ENCODE measurements at places on chromosomes 2 and 18.

DNA sequence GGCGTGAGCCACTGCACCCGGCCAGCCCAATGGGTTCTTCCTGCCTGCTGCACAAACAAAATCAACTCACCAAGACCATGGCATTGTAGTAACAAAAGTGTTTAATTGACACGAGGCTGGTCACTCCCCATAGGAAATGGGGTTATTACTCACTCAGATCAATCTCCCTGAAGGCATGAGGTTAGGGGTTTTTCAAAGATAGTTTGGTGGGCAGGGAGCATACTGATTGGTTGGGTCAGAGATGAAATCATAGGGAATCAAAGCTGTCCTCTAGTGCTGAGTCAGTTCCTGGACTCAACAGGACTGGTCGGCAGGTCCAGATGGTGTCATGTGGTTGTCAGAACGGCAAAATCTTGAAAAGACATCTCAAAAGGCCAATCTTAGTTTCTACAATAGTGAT is 122.1 kb downstream of the TMEM17 start:
- DNase-seq: no peak

DNA sequence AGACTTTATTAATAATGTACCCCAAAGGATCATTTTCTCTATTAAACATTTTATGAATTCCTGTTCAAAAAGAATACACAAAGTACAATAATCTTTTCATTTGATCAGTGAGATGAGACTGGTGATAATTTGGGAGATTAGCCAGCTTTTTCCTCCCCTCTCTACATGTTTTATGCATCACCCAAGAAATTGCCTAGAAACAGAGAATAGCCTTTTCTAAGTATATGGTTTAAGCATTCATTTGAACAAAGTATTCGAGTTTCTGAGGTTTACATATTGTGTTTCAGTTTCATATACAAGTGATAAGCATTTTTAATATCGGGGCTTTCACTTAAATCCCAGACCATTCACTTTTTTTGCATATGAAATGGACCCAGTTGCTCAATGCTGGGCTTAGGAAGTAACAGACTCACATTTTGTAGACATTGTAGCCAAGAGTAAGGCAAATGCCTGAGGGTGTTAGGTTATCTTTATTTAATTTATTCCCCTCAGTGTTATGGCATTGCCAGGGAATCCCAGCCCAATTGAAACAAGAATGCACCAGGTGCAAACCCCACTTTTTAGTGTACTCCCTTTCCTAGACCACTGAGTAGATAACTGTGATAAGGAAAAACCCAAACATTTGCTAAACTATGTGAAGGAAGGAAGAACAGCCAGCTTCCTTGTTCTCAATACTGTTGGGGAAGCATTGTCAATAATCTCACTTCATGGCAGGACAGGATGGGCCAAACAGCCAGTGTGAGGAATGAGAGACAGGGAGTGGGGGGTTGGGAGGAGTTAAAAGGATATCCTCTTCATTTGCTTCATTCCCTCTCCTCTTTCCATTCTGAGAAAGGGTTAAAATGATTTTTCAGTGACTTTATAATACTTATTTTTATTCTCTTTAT is 3.5 kb downstream of the CPO start:
- no peak for DNase-seq

DNA sequence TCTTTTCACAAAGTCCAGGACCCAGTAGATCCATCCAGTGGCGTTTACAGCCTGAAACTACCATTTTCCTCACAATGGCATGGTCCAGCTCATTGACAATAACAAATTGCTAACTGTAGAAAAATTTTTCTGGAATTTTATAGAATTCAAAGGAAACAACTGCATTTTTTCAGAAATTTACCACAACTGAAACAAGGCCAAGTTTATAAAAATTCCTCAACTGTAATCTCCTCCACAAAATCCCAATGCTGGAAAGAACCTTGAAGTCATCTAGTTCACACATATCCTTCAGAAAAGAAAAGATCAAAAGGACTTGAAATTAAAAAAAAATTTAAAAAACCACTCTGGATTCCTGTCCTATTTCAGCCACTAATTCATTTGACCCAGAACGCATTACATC is 226.0 kb upstream of the CTAGE1 start:
- no peak for DNase-seq

- DNase-seq: no peak
Observed at GRCh38 chr2:85132834-85133637, at the start of gene TCF7L1. Gene TCF7L1, plus strand, starts transcription at chr2:85133392. Its CDS starts 293 bp downstream, at chr2:85133685.

DNA sequence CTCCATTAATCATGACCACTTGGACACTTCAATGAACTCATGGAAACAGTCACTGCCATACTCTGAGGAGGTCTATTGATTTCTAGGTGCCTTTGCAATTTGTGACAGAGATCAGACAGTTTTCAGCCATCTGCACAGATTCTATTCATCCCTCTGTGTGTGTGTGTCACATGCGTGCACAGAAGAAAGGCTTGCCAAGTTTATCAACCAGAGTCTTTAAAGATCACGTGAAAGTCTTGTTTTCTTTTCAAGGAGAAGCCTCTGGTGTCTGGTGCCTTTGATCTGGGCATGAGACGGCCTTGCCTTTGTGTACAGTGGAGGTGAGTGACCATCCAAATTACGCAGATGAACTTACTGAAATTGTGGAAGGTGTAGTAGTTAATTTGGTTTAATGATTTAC is 164.2 kb downstream of the VAPA start:
- DNase-seq: no peak

- DNase-seq: no peak
Observed at GRCh38 chr2:222364285-222364895, 60.0 kb upstream of the SGPP2 start.

DNA sequence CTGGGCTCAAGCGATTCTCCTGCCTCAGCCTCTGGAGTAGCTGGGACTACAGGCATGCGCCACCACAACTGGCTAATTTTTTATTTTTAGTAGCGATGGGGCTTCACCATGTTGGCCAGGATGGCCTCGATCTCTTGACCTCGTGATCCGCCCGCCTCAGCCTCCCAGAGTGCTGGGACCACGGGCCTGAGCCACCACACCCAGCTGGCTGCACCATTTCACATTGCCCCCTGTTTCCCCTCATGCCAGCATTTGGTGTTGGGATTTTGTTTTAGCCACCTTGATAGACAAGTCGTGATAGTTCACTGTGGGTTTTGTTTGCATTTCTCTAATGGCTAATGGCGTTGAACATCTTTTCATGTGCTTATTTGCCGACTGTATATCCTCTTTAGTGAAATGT is 5.8 kb upstream of the COLEC11 start:
- DNase-seq: no peak

DNA sequence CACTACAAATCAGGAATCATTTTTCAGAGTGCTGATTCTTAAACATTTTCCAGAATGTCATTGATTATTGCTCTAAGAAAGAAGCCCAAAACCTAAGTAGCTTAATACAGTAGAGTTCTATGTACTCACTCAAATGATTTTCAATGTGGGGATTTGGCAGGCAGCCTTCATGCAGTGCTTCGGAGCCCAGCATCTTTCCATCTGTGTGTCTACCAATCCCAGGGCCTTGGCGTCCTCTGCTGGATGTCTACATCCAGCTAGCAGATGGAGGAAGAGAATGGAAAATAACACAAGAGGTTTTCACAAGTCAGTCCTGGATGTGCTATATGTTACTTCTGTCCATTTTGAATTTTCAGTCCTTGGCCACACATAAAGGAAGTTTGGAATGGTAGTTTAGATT is 151.8 kb downstream of the RDH14 start:
- DNase-seq: no peak

GRCh38 chr2:53939656-53940055 is 31.1 kb downstream of the PSME4 start:
- no peak for DNase-seq

- no peak for DNase-seq
Observed at GRCh38 chr2:141933226-141933625, 197.6 kb downstream of the LRP1B start.

DNA sequence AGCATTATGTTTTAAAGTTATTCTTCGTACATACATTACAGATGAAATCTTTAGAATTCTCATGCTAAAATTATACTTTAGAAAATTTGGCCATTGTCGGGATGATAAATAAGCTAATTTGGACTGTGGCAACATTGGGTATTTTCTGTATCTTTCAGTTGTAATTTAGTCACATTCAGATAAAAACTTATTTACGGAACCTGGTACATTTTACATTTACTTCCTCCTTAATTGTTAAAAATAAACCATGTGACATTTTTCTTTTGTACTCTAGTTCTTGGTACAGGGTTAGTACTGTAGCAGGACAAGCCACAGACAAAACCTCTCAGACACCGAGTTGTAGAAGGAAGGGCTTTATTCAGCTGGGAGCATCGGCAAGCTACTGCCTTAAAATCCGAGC is 4.2 kb downstream of the CNDP2 start:
- DNase-seq: no peak

DNA sequence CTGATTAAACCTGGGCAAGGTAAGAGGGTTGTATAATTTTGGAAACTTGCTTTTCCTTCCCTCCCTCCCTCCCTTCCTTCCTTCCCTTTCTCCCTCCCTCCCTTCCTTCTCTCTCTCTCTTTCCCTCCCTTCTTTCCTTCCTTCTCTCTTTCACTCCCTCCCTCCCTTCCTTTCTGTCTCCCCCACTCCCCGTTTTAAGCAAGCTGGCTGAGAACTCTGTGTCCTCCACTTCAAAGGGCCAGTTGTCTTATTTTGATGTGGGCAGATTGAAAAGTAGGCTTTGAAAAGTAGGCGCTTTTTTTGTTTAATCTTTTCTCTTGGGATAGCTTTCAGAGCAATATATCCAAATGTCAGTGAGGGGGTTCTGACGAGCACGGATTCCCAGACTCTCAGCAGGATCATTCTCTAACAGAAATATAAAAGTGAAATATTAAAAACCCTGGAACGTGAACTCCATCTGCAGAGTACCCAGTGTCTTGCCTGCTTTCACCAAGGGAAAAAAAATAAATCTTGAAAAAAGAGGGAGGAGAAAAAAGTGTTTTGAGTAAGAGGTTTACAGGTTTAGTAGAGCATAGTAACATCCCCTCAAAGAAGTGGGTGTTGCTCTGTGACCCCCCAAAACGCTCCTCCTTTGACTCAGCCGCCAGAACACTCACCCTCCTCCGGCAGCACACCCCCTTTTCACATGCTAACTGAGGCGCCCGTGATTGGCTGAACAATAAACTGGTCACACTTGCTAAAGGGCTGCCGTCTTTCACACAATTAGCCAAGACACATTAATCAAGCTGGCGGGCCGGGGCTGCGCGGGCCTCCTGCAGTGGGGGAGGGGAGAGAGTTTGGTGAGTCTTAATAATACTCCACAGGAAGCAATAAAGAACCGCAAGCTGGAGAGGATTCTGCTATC is 52.2 kb downstream of the CDK15 start:
- DNase-seq: peak; percentile 10

DNA sequence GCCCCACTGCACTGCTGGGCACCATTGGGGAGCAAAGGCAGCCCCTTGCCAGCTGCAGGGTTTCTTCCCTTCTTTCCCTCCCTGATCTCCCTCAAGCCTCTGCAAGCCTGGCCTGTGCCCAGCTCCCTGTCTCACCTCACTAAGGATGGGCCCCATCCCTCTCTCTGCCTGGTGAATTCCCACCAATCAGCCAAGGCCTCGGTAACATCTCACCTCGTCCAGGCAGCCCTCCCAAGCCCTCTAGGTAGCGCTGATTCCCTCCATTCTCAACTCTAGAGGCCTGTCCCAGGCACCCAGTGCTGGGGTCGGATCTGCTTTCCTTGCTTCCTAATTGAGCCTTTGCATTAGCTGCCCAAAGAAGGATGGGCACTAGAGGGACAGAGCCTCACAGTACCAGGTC is 63.0 kb downstream of the CELF4 start:
- no peak for DNase-seq

GRCh38 chr2:235728800-235729556 is 235.1 kb downstream of the AGAP1 start:
- DNase-seq: no peak

- DNase-seq: no peak
Observed at GRCh38 chr2:126769118-126769517, 113.2 kb downstream of the GYPC start.

DNA sequence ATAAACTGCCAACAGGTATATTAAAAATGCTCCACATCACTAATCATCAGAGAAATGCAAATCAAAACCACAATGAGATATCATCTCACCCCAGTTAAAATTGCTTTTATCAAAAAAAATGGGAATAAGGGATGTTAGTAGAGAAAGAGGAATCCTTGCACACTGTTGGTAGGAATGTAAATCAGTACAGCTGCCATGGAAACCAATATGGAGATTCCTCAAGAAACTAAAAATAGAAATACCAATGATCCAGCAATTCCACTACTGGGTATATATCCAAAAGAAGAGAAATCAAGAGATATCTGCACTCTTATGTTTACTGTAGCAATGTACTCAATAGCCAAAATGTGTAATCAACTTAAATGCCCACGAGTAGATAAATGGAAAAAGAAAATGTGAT is 40.6 kb downstream of the ZRANB3 start:
- no peak for DNase-seq

DNA sequence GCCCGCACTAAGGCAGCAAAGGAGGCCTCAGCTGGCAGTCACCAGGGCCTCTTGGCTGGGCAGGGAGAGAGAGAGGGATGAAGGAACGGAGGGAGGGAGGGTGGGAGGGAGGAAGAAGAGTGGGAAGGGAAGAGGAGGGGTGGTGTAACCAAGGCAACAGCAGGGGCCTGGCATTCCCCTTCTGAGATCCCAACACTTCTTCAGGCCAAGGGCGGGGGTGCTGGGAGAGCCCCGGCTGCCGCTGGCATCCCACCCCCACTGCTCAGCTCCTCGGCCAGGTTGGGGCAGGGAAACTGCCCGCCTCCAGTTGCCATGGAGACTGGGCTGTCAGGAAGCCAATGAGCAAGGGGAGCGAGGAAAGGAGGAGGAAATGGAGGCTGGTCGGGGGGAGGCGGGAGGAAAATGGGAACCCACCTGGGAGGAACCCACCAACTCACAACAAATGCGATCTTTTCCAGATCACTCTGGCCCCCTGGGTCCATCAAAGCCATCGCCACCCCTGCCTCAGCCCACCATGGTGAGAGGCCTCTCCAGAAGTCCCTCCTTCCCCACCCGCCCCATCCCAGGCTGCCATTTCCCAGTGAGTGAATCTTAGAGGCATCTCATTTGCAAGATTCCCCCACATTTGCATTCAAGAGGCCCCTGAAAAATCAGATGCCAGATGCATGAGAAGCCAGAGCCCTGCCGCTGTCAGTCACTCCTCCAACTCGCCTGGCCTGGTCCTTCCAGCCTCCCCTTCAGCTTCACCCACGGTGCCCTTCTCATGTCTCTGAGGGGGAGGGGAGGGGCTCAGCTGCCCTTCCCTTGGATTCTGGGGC is 12.4 kb downstream of the SH2D6 start:
- DNase-seq: no peak

- DNase-seq: no peak
Observed at GRCh38 chr2:76288146-76288545, 577.4 kb upstream of the GCFC2 start.

GRCh38 chr18:50460716-50461115 is 85.9 kb downstream of the SKA1 start:
- DNase-seq: no peak

GRCh38 chr2:230742781-230743180 is 30.1 kb downstream of the CAB39 start:
- no peak for DNase-seq

- no peak for DNase-seq
Observed at GRCh38 chr2:74755386-74755785, 78.5 kb upstream of the HK2 start.

- DNase-seq: no peak
Observed at GRCh38 chr18:58578835-58579560, 49.9 kb downstream of the ALPK2 start.

- DNase-seq: no peak
Observed at GRCh38 chr2:144936442-144936841, 416.5 kb upstream of the ZEB2 start.

- no peak for DNase-seq
Observed at GRCh38 chr2:41907771-41908207, 140.0 kb upstream of the PKDCC start.

GRCh38 chr2:129239141-129239540 is 740.3 kb upstream of the RAB6C start:
- DNase-seq: no peak

All from stimulated activated CD8-positive, alpha-beta memory T cell treated with anti-CD3 and anti-CD28 coated beads, Interleukin-15, amount 100 ng/mL, for 48 hours (primary cell).